ENCODE measurements at places on chromosomes 2 and 18.

- DNase-seq, result no peak
Measured at GRCh38 chr18:23225503-23225902, 90.2 kb downstream of the CABLES1 start.

DNA sequence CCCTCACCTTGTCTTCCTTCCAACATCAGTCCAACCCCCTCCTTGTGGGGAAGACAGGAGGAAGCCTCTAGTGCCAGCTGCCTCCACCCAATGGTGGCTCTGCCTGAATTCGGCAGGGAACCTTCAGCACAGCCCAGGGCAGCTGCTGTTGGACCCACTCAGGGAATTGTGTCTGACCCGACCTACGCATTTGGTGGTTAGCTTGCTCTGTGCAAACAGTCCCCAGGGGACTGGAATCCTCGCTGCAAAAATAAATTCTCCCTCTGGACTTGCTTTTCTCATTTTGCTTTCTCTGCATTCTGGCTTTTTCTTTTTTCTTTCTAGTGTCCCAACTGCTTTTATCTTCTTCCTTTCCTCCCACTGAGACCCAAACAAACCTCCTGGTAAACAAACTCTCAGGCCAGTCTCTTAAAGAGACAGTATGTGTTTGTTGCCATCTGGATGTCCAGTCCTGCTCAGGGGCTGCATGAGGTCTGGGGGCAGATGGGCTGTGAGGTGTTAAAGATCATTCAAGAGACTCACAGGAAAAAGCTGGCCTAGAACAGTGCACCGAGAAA lies 137.7 kb upstream of the HAAO start:
- DNase-seq, result peak; percentile 65

DNA sequence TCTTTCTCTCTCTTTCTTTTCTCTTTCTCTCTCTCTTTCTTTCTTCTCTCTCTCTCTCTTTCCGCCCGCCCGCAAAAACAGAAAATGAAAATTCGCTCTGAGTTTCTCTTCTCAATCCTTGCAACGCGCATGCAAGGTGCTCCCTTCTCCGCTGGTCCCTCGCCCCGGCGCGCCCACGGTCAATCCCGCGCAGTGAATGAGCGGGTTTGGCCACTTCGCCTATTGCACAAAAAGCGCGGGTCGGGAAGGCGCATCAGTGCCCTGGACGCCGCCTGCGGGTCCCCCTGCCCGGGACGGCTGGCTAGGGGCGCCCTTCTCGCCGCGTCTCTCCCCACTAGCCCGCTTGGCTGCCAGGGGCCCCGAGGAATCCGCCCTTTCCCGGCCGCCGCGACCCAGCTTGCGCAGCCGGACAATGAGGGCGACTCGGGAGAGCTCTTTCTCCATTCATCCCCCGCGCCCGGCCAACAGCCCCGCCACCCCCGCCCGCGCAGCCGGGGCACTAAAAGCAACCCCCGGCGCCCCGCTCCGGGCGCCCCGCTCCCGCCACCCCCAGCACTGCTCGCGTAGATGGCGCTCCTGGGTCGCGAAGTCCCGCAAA lies 706 bp downstream of the LAMA1 start:
- peak; percentile 11 for DNase-seq

DNA sequence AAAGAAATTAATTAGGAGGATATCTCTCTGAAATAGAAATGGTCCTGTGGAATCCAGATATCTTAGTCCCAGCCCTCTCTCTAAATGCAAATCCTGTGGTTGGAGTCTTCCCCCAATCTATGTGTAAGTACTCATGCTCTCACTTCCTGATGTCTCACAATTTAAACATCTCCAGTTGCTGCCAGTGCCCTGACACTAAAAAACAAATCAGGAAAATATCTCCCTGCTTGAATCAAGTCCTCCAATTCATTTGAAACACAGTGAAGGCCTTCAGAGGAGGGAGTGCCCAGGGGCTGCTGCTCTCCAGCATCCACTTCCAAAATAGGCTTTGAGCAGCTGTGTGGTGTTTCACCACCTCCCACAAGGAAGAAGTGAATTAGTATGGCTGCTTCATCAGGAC lies 413.8 kb downstream of the RAD51AP2 start:
- DNase-seq, result no peak

DNA sequence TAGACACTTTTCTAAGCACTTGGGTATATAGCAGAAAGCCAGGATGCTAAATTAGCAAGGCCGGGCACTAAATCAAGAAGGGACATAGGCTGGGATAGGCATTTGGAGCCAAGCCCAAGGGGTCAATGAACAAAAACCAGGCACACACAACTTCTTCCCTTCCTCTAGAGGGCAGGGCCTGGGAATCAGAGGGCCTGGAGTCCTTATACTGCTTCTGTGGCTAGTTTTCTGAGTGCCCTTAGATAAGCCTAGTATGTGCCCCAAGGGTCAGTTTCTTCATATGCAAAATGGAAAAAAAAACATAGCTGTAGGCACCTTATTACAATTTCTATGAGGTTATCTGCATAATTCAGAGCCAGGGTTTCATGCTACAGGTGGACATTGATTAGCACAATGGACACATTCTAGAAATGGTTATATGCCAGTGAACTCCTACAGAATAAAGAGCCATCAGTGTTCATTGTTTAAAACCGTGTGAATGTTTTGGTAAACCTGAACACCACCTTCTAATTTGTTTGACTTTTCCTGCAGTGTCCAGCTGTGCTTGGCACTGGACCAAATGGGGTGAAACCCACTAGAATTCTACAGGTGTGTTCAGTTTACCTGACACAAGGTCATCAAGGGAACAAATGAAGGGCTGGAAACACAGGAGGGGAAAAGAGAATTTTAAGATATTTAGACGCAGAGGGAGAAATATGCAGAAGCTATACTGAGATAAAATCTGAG lies 49.6 kb downstream of the PAX8 start:
- DNase-seq, result no peak

All from lung (tissue), 17 donors.